Osteocyte (in vitro differentiated cells): ENCODE measurements at places on chromosomes 2 and 18. TPM values are rescaled to one million over a fixed set of nuclear protein-coding genes. Genes with fewer than 3 reads are reported as not detected.
A peak's percentile ranks its signal among the peaks of the same experiment; 100 is the strongest.

The PSMA8 gene
- not detected in 2 replicates for total RNA-seq

DNA sequence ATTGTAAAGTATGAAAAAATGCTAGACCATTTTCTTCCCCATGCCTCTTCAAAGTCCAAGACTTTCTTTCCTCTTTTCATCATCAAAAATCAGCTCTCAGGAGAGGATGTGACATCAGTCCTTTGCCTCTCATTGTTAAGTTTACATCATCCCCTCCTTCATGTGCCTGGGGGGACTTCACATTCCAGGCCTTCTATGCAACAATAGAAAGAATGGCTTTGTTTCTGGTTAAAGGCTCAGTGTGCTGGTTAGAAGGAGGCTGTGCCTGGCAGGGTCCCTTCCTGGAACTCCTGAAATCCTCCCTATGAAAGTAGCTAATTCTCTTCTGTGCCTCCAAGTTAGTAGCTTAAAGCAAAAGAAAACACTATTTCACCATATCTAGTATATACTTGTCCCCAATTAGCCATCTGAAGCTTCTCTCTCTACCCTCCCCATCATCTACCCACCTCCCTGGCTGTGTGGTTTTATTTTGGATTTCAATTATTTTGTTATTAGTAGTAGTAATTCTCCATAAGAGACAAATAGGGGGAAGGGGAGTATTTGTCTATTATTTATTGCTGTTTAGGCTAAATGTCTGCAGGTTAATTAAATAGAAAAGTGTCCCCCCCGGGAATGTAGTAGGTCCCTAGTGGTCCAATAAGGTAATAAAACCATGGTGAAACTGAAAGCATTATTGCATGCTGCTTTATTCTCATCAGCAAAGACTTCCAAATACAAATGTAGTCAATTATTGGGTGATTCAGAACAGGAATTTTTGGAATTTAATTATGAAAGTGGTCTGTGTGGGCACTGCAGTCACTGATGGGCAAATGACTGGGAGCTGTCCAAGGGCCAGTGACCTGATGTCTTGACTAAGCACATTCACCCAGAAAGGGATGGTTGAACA, 69.0 kb downstream of the CPO start:
- no peak for DNase-seq

DNA sequence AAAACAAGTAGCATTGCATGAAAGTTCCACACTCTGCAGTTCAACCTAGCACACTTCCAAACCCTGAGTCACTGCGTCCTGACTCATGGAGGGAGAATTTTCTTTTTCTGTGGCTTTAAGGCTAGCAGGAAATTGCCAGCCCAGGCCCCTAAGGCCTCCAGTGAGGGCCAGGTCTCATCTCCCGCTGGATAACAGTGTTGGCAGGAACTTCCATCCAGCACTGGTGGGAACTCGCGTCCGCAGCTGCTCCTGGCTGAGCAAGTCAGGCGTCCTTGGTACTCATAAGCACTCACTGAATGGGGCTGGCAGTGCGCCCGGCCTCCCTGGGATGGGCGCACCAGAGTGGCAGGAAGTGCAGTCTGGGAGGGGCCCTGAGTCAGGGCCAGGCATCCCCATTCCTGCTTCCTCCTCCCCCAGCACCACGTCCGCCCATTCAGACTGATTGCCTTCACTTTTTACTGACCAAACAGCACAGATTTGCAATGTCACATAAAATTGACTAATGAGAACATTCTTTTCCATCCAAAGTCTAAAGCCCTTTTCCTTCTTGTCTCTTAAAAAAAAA, 14.3 kb downstream of the MALL start:
- DNase-seq, result peak; percentile 97

The TBR1 gene
- total RNA-seq, result 0.30 TPM in 1 of 2 replicates, not detected in the other

The TRIB2 gene
- total RNA-seq, result 142 and 146 TPM in 2 replicates

The PEX13 gene
- total RNA-seq, result 19.6 and 20.3 TPM in 2 replicates

GRCh38 chr2:176283291-176284068, 14.2 kb downstream of the MTX2 start:
- no peak for DNase-seq

GRCh38 chr2:140242889-140243288, 1462.7 kb upstream of the NXPH2 start:
- no peak for DNase-seq

DNA sequence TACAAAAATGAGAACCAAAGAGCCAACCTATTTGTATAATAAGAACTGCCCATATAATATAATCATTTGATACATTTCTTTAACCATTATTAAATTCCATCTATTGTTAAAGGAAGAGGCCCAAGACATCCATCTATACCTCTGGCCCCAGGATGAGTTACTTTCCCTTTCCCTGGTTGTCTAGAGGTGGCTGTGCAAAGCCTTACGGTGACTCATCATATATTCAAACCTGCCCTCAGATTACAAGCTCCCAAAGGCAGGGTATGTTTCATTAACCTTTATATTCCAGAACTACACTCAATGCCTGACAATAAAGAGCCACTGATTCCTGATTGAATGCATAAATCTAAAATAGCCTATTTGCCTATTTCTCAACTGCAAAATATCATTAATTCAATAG, 105.8 kb upstream of the PID1 start:
- no peak for DNase-seq

The ASB18 gene
- not detected in 2 replicates for total RNA-seq

- peak; percentile 85 for DNase-seq
Measured at GRCh38 chr18:22559414-22560274, 141.9 kb upstream of the CTAGE1 start.

DNA sequence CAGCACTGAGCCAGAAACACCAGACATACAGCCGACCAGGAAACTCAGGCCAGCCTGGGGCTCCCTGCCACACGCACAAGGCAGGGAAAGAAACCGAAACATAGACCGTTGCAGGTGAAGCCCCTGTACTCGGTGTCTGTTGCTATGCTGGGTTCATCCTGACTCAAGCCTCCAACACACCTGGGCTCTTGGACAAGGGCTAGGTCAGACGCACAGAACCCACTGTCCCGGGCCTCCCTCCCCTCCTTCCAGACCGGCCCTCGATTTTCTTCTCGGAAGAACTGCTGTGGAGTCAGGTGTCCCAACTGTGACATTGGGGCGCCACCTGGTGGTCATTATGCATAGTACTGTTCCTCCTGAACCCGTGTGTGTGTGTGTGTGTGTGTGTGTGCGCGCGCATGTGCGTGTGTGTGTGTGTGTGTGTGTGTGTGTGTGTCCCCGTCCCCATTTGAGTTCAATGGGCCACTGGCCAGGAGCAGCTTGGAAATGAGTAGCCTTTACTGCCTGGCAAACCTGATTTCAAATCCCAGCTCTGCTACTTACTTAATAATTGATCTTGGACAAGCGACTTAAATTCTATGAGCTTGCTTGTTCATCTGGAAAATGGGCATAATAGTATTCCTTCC, 55.4 kb upstream of the GLI2 start:
- DNase-seq, result peak; percentile 92

- no peak for DNase-seq
Measured at GRCh38 chr18:37494406-37494805, 71.2 kb downstream of the CELF4 start.

The HDLBP gene
- total RNA-seq, result 839 and 856 TPM in 2 replicates
